ENCODE measurements at places on chromosomes 1 and 21.

DNA sequence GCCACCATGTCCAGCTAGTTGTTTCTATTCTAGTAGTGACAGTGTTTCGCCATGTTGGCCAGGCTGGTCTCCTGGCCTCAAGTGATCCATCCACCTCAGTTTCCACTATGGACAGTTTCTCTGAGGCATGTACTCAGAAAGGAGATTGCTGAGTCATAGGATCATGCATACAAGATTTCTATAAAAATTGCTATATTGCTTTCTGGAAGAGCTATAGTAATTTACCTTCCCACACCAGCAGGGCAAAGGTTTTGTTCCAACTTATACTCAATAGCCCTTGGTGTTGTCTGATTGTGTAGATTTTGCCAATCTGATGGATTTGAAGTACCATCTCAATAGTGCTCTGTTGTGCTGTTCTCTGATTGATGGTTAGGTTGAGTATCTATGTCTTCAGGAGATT lies 15.6 kb upstream of the ATP1A1 start:
- no peak overlapping the region for H3K4me3 ChIP-seq
- no peak for DNase-seq
- no peaks in the 10 kb centered on the region for H3K36me3 ChIP-seq
- no peaks in the 10 kb centered on the region for H3K27me3 ChIP-seq
- H3K4me1 ChIP-seq: no peaks in the 10 kb centered on the region

GRCh38 chr21:19870682-19871081 lies 1127.5 kb upstream of the NCAM2 start:
- H3K4me3 ChIP-seq: no peak overlapping the region
- no peak for DNase-seq
- no peaks in the 10 kb centered on the region for H3K36me3 ChIP-seq
- H3K27ac ChIP-seq: no peak overlapping the region

GRCh38 chr21:14251336-14251735 lies 35.4 kb downstream of the RBM11 start:
- DNase-seq: no peak
- H3K4me3 ChIP-seq: no peak overlapping the region
- peaks cover 3% of the 10 kb centered on the region for H3K4me1 ChIP-seq
- no peaks in the 10 kb centered on the region for H3K36me3 ChIP-seq
- no peak overlapping the region for H3K27ac ChIP-seq

GRCh38 chr1:186225096-186225495 lies 150.0 kb downstream of the TPR start:
- H3K4me3 ChIP-seq: no peak overlapping the region
- no peaks in the 10 kb centered on the region for H3K27me3 ChIP-seq
- no peaks in the 10 kb centered on the region for H3K36me3 ChIP-seq
- H3K27ac ChIP-seq: no peak overlapping the region
- no peak for DNase-seq

DNA sequence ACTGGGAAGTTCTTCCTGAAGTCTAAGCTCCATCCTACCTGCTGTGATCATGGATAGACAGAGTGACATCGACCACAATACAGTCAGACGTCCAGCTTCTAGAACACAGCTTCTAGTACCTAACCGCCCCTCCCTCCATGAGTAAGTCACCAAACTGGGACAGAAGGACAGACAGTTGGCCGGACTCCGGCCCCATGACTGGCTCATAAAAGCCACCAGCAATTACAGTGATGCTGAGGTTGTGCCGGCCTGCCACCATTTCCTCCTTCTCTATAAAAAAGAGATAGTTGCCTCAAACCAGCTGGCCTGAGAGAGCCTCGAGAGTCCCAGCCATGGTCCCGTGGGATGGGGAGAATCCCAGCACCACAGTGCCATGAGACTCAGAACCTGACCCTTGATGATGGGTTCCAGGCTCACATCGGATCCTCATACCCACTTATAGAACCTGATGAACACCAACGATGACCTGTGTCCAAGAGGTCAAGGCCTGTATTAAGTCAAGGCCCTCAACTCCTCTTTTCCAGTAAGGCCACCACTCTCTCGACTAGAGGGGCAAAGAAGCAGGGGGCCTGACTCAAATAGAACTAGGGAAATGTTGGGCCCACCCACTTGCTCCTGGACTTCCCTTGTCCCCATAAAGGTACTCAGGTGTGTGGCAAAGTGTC lies 3.4 kb downstream of the MEF2D start:
- peak overlapping the region; percentile 16 for H3K27ac ChIP-seq
- H3K36me3 ChIP-seq: peaks cover 9% of the 10 kb centered on the region
- H3K4me3 ChIP-seq: no peak overlapping the region

DNA sequence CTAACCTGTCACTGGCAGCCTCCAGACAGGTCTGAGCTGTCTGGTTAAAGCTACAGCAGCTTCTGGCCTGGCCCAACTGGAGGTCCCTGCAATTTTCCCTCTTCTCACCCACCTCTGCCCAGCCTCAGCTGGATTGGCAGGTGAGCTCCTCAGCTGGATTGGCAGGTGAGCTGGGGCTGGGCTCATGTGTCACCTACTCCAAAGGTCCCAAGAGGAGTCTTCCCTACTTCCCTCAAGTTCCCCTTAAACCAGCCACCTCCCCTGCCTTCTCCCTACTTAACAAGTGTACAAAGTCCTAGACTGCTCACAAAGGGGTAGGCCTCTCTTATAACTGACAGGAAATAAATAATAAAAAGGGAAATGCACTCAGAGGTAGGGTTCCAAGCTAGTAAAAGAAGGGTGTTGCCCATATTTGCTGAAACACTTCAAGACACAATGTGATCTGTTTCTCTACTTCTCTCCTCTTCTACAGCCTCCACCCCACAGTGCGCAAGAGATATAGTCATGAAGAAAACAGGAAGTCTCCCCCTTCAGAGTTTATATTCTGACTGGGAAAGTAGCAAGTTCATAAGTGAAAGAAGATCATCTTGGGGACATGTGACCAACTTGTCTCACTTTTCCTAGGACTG lies at the start of gene GPA33:
Gene GPA33, minus strand, starts transcription at position 64 of the 629 bp plus-strand sequence. CDS start 90 bp downstream, outside the sequence.
- DNase-seq: peak; percentile 70
- H3K36me3 ChIP-seq: no peaks in the 10 kb centered on the region

DNA sequence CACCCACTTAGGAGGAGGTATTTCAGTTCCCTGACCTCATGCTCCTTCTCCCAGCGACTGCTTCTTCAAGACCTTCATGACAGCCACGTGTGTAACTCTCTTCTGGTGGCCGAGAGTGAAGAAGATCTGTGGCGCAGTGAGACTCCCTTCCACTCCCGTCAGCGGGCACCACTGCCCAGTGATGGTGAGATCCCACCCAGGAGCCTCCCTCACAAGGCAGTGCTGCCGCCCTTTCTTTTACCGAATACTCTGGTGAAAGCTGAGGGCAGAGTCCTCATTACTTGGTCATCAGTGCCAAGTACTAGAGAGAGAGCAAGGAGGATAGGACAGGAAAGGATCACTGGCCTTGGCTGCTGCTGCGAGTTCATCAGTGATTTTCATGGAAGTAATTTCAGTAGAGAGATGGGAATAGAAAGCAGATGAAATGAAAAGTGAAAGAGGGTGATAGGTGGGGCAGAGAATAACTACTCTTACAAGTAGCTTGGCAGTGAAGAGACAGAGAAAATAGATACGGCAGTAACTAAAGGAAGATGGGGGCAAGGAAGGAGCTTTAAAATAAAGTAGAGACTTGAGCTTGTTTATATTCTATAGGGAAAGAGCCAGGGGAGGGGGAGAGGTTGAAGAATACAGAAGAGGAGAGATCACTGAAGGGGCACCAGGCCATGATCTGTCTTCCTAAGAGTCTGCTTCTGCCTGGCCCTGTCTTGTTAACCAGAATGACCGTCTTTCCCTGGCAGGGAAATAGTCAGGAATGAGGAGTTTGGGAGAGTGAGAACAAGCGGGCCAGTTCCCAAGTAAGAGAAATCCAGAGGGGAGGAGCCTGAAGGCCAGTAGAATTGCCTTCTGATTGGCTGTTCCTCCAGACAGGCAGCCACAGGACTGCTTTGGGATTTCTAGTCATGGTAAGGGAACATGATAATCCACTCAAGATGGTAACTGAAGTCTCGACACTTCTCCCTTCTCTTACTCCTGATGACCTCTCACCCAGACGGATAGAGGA lies 18.3 kb downstream of the HYI start:
- H3K27ac ChIP-seq: no peak overlapping the region
- DNase-seq: no peak
- no peaks in the 10 kb centered on the region for H3K36me3 ChIP-seq
- H3K4me3 ChIP-seq: no peak overlapping the region

GRCh38 chr1:12320486-12320885 lies 90.7 kb downstream of the VPS13D start:
- no peak overlapping the region for H3K27ac ChIP-seq
- DNase-seq: no peak
- peaks cover 73% of the 10 kb centered on the region for H3K36me3 ChIP-seq
- no peak overlapping the region for H3K4me3 ChIP-seq
- H3K27me3 ChIP-seq: no peaks in the 10 kb centered on the region
- no peaks in the 10 kb centered on the region for H3K4me1 ChIP-seq

Data from B cell (primary cell).